ENCODE measurements at places on chromosomes 7 and 10. TPM values are rescaled to one million over a fixed set of nuclear protein-coding genes. Genes with fewer than 3 reads are reported as not detected.

SMARCD3 gene
- 42.3 TPM for total RNA-seq

CCAR1 gene
- 28.5 TPM for total RNA-seq

DNA sequence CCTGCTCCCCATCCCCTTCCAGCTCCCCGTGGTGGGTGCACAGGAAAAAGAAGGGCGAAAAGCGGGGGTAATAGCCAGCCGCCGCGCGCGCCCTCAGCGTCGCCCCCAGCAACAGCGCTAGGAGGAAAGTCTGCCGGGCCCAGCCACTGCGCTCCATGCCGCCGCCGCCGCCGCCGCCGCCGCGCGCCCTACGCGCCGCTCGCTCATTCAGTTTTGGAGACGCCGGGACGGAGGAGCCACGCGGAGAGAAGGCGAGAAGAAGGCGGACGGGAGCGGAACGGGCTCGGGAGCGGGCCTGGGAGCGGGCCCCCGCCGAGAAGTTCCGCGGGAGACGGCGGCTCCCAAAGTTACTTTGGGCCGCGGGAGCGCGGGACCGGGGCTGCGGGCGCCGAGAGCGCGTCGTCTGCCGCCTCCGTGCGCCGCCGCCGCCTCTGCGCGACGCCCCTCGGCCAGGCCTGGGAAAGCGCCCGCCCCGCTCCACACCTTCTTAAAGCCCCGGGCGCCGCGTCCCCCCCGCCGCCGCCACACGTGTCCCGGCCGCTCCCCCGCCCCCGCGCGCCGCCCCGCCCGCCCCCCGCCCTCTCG is at the start of gene RELN:
TSS of gene RELN (minus strand) at position 459 of the 585 bp plus-strand sequence. CDS start at position 157, 302 bp downstream.
- H3K27me3 ChIP-seq, result peaks cover 33% of the 10 kb centered on the region
- H3K36me3 ChIP-seq, result no peaks in the 10 kb centered on the region
- H3K4me3 ChIP-seq, result peak within 1 kb of the TSS; percentile 62
- H3K27ac ChIP-seq, result peak within 1 kb of the TSS; percentile 51

DNA sequence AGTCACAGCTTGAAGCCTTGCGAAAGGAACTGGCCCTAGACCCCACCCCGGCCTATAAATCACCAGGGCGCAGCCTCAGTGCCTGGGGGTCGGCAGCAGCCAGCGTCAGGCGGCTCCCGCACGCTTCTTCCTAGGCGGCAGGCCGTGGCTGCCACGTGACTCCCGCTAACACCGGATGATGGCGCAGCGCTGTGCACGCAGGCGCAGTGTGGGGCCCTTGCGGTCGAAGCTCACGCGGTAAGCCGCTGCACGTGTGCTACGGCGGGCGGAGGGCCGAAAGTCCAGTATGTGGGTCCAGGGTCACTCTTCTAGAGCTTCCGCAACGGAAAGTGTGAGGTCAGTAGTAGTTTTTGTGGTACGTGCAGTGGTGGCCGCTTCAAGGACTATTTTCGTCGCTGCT is at the start of gene STK31:
TSS of gene STK31 (plus strand) at position 220 of the 400 bp plus-strand sequence. CDS start at position 287, 67 bp downstream.
- no peaks in the 10 kb centered on the region for H3K27me3 ChIP-seq
- no peak within 1 kb of the TSS for H3K4me3 ChIP-seq
- no peak for DNase-seq
- no peaks in the 10 kb centered on the region for H3K4me1 ChIP-seq

GRCh38 chr10:122143238-122143841 is 127.8 kb upstream of the BTBD16 start:
- peaks cover 29% of the 10 kb centered on the region for H3K36me3 ChIP-seq
- DNase-seq, result no peak
- H3K4me3 ChIP-seq, result no peak overlapping the region
- peaks cover 76% of the 10 kb centered on the region for H3K4me1 ChIP-seq
- H3K27ac ChIP-seq, result peak overlapping the region; percentile 80

- no peak overlapping the region for H3K4me3 ChIP-seq
- H3K27me3 ChIP-seq, result no peaks in the 10 kb centered on the region
- peaks cover 8% of the 10 kb centered on the region for H3K4me1 ChIP-seq
- DNase-seq, result no peak
- no peak overlapping the region for H3K27ac ChIP-seq
These were observed 826.7 kb downstream of the TYW1 start for GRCh38 chr7:67823345-67823744.
